ENCODE measurements at places on chromosomes 6 and 20. TPM values are rescaled to one million over a fixed set of nuclear protein-coding genes. Genes with fewer than 3 reads are reported as not detected.

TSHZ2 gene
- total RNA-seq, result 0.07 TPM

BCAS4 gene
- total RNA-seq, result 17.6 TPM

GTPBP2 gene
- total RNA-seq, result 64.2 TPM

LTA gene
- not detected for total RNA-seq

APMAP gene
- 69.0 TPM for total RNA-seq

BANF2 gene
- total RNA-seq, result not detected

GRIK2 gene
- 0.76 TPM for total RNA-seq

GUCA1A gene
- 20.8 TPM for total RNA-seq

RALY gene
- total RNA-seq, result 147 TPM

Measured in H7 (cell line).